ENCODE measurements at places on chromosomes 2 and 18. TPM values are rescaled to one million over a fixed set of nuclear protein-coding genes. Genes with fewer than 3 reads are reported as not detected.

GRCh38 chr2:233094614-233095013 lies 34.5 kb downstream of the INPP5D start:
- H3K36me3 ChIP-seq, result no peaks in the 10 kb centered on the region
- no peak overlapping the region for H3K27ac ChIP-seq
- no peaks in the 10 kb centered on the region for H3K4me1 ChIP-seq

GRCh38 chr18:77366720-77367641 lies 117.3 kb downstream of the GALR1 start:
- H3K4me1 ChIP-seq, result no peaks in the 10 kb centered on the region
- no peaks in the 10 kb centered on the region for H3K36me3 ChIP-seq
- H3K27me3 ChIP-seq, result no peaks in the 10 kb centered on the region
- DNase-seq, result no peak

GRCh38 chr2:233375490-233376314 lies 21.4 kb downstream of the DGKD start:
- H3K36me3 ChIP-seq, result no peaks in the 10 kb centered on the region
- H3K4me3 ChIP-seq, result no peak overlapping the region
- DNase-seq, result no peak
- no peaks in the 10 kb centered on the region for H3K4me1 ChIP-seq
- H3K27me3 ChIP-seq, result no peaks in the 10 kb centered on the region

DNA sequence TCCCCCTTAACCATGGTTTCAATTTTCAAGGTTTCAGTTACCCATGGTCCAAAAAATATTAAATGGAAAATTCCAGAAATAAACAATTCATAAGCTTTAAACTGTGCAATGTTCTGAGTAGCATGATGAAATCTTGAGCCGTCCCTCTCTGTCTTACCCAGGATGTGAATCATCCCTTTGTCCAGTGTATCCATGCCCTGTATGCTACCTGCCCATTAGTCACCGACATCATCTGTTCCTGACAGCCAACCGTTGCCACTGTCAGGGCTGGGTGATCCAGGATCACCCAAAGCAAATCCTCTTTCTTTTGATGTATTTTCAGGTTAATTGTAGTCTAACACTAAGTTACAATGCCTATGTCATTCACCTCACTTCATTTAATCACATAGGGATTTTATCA lies 15.7 kb upstream of the OLA1 start:
- no peaks in the 10 kb centered on the region for H3K36me3 ChIP-seq
- H3K27me3 ChIP-seq, result no peaks in the 10 kb centered on the region
- H3K4me1 ChIP-seq, result no peaks in the 10 kb centered on the region
- no peak for DNase-seq
- H3K27ac ChIP-seq, result no peak overlapping the region

DNA sequence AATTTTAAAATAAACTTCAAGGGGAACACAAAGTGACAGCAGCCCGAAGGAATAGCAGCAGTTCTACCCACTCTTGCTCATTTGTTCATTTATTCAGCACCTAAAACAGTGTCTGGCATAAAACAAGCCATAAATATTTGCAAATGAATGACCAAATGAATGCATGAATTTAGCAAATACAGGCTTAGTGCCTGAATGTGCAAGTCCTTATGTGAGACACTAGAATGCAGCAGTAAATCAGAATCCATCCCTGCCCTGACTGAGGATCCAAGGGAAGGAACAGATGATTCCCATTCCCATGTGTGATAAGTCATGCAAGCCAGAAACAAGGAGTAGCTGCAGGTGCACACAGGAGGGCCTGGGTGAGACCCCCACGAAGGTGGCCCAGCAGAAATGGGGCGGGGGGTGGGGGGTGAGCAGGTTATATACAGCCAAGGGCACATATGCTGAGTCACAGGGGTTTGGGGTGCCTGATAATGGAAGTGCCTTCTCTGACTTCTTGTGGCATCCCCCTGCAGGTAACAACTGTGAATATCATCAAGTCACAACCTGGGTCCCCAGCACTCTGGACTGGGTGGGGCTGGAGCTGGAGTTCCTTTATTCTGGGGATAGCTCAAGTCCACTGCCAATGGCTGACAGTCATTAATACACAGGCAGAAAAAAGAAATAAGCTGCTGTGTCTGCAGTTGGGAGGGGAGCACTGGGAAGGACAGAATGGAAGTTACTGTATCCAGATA lies 311.9 kb downstream of the TXNL1 start:
- no peak overlapping the region for H3K4me3 ChIP-seq
- DNase-seq, result no peak
- no peak overlapping the region for H3K27ac ChIP-seq
- no peaks in the 10 kb centered on the region for H3K36me3 ChIP-seq

GRCh38 chr2:55771612-55772011 lies 78.0 kb upstream of the PNPT1 start:
- H3K4me1 ChIP-seq, result no peaks in the 10 kb centered on the region
- no peak overlapping the region for H3K4me3 ChIP-seq

DNA sequence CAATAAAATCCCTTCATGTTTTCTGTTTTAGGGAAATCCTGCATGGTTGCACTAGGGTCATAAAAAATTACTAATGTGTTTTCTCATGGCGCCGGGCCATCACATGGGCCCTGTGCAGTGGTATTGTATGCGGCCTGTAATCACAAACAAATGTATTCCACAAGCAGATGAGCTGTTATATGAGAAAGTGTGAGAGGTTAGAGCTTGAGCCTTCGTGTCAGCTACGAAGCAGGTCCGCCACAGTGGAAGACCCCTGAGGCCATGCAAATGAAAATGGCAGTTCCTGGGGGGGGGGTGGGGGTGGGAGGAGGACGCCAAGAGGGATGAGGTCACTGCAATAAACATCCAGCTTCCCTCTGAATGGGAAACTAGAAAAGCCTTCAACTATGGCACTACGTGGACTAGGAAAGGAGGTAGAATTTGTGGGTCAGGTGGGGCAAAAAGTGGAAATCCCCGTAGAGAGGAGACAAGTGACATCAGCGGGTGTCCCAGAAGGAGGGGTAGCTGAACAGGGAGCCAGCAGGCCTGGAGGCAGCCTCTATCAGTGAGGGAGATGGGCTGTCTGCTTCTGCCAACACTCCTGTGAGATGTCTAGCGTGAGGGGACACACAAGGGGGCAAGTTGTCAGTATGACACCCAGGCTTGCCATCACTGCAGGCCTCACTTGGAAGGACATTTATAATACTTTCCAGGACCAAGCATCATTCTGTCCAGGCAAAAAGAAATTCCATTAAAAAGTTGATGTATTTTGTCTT lies 130.3 kb upstream of the CTAGE1 start:
- H3K27me3 ChIP-seq, result no peaks in the 10 kb centered on the region
- H3K36me3 ChIP-seq, result no peaks in the 10 kb centered on the region
- H3K27ac ChIP-seq, result no peak overlapping the region
- H3K4me1 ChIP-seq, result peaks cover 3% of the 10 kb centered on the region

DNA sequence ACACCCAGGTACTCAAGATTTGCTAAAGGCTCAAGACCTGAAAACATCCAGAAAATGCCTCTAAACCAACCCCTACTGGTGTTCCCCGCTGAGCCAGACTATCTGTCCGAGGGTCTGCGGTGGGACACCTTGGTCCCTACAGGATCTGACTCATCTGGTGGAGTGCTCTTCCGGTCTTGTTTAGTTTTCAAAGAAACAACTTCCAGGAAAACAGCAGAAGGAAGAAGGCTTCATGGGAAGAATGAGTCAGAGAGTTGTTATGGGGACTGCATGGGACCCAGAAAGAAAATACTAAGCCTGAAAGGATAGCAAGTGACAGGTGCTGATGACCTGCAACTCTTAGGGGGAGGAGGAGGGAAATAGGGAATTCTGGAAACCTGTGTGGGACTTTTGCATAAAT lies 41.3 kb downstream of the ZFP36L2 start:
- H3K4me3 ChIP-seq, result no peak overlapping the region
- no peaks in the 10 kb centered on the region for H3K36me3 ChIP-seq
- no peak overlapping the region for H3K27ac ChIP-seq
- H3K27me3 ChIP-seq, result no peaks in the 10 kb centered on the region
- no peak for DNase-seq

- H3K4me1 ChIP-seq, result no peaks in the 10 kb centered on the region
- H3K27me3 ChIP-seq, result no peaks in the 10 kb centered on the region
- H3K36me3 ChIP-seq, result no peaks in the 10 kb centered on the region
Measured at GRCh38 chr2:174546519-174547506, 50.8 kb downstream of the WIPF1 start.

- H3K4me3 ChIP-seq, result no peak overlapping the region
- H3K27ac ChIP-seq, result no peak overlapping the region
- no peak for DNase-seq
Measured at GRCh38 chr18:48784656-48785055, 166.1 kb downstream of the SMAD7 start.

GRCh38 chr2:216012133-216012829 lies 1.1 kb downstream of the MREG start:
- H3K27me3 ChIP-seq, result no peaks in the 10 kb centered on the region
- H3K4me3 ChIP-seq, result peak overlapping the region; percentile 93
- DNase-seq, result peak; percentile 41

DNA sequence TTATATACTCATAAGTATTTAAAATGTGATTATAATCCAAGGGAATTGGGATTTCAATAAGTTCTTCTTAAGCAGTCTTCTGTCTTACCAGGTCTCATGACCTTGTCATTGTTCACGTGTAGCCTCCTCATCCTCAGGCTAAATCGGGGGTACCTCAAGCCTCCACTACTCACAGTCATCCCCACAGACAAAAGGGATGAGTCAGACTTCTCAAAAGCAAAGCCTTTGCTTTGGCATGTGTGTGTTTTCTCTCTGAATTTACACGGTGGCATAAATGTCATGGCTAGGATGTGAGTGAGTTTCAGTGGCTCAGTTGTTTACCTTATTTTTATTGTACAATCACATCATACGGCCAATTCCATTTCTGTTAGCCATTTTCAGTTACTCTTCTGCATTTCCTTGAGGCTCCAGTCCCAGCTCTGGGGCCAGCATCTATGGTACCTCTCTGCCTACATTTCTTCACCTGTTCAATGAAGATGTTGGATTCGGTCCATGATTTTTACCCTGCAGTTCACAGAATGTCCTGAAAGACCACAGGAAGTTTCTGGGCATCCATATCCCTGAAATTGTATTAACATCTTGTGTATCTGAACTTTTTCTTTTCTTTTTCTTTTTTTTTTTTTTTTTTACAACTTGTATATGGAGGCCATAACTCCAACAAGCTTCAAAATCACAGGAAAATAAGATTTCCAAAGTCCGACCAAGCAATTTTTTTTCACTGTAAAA lies 195.3 kb downstream of the FHOD3 start:
- H3K4me1 ChIP-seq, result peaks cover 5% of the 10 kb centered on the region
- H3K4me3 ChIP-seq, result no peak overlapping the region
- H3K27ac ChIP-seq, result no peak overlapping the region
- no peaks in the 10 kb centered on the region for H3K27me3 ChIP-seq
- DNase-seq, result no peak

- H3K27ac ChIP-seq, result no peak overlapping the region
- H3K4me3 ChIP-seq, result no peak overlapping the region
- no peak for DNase-seq
- H3K4me1 ChIP-seq, result no peaks in the 10 kb centered on the region
- no peaks in the 10 kb centered on the region for H3K27me3 ChIP-seq
- peaks cover 71% of the 10 kb centered on the region for H3K36me3 ChIP-seq
Measured at GRCh38 chr2:10441948-10442347, 6.2 kb downstream of the ODC1 start.

- no peak overlapping the region for H3K27ac ChIP-seq
- H3K36me3 ChIP-seq, result no peaks in the 10 kb centered on the region
- no peaks in the 10 kb centered on the region for H3K27me3 ChIP-seq
- no peak for DNase-seq
- H3K4me1 ChIP-seq, result no peaks in the 10 kb centered on the region
Measured at GRCh38 chr2:231418820-231419640, 23.5 kb downstream of the B3GNT7 start.

GRCh38 chr18:5439986-5440696 lies 103.7 kb downstream of the EPB41L3 start:
- no peaks in the 10 kb centered on the region for H3K36me3 ChIP-seq
- H3K27me3 ChIP-seq, result no peaks in the 10 kb centered on the region
- no peak for DNase-seq
- no peaks in the 10 kb centered on the region for H3K4me1 ChIP-seq
- H3K4me3 ChIP-seq, result no peak overlapping the region
- H3K27ac ChIP-seq, result no peak overlapping the region

DNA sequence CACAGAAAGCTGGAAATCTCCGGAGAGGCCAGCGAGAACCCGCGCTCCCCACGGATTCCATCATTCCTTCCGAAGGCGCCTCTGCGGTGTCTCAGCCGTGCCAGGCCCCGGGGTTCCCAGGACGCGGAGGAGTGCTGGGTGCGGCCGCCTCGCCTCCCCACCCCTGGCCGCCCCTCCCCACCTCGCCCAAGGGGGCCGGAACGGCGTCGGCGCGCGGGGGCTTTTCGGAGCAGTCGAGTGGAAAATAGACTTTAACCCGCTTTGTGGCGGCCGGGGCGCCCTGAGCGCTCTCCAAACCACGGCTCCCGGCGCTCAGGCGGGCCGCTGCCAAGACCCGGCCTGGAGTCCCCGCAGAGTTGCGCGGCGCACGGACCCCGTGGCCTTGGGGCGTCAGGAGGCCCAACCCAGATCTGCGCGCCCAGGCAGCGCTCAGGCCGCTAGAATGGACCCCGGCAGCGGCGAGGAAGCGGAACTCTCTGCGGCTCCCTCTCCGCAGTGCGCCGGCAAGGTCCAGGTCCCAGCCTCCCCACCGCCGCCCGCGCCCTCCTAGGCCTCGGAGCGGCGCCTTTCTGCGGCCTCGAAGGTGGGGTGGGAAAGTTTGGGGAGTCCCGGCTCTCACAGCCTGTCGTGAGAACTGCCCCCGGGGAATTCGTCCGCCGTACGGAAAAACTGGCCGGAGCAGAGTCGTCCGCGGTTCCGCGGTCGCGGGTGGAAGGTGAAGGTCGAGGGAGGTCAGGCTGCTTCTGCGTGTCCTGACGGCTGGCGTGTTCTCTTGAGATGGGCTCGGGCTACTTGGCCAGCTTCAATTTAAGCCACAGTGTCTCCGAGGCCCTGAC lies 1.2 kb upstream of the EMX1 start:
- no peaks in the 10 kb centered on the region for H3K36me3 ChIP-seq
- no peak overlapping the region for H3K27ac ChIP-seq
- H3K4me1 ChIP-seq, result peaks cover 21% of the 10 kb centered on the region
- H3K4me3 ChIP-seq, result peak overlapping the region; percentile 80
- peaks cover 100% of the 10 kb centered on the region for H3K27me3 ChIP-seq

DNA sequence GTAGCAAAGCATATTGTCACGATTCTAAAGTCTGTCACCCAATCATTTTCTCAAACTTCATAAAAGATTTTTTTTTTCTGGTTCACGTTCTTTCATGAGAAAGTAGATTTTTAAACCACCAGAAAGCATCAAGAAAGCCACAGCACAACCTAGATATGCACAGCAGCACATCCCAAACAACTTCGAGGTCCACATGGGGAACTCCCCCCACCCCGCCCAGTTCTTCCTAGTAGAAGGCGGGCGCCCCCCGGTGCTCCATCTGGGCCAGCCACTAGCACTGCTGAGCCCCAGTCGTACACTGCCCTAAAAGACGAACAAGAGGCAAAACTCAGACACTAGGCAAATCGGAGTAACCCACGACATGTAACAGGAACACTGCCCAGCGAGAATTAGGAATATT lies 15.5 kb downstream of the HDLBP start:
- no peaks in the 10 kb centered on the region for H3K27me3 ChIP-seq
- no peak overlapping the region for H3K27ac ChIP-seq
- H3K36me3 ChIP-seq, result peaks cover 16% of the 10 kb centered on the region
- DNase-seq, result no peak
- no peak overlapping the region for H3K4me3 ChIP-seq
- peaks cover 6% of the 10 kb centered on the region for H3K4me1 ChIP-seq

Gene DSG3
- not detected for total RNA-seq

Gene ZAP70
- total RNA-seq, result 7.8 TPM

Gene ABCB11
- 0.04 TPM for total RNA-seq

Gene RFX8
- total RNA-seq, result not detected

Gene NEU4
- total RNA-seq, result 1.1 TPM

Gene CNDP1
- total RNA-seq, result 0.51 TPM
